Activated gamma-delta T cell treated with Interleukin-2 at 50 U/mL for 16 hours (primary cell): ENCODE measurements at places on chromosomes 5 and 9.
A peak's percentile ranks its signal among the peaks of the same experiment; 100 is the strongest.

- DNase-seq: no peak
Measured at GRCh38 chr9:131523451-131524435, 7.3 kb downstream of the UCK1 start.

DNA sequence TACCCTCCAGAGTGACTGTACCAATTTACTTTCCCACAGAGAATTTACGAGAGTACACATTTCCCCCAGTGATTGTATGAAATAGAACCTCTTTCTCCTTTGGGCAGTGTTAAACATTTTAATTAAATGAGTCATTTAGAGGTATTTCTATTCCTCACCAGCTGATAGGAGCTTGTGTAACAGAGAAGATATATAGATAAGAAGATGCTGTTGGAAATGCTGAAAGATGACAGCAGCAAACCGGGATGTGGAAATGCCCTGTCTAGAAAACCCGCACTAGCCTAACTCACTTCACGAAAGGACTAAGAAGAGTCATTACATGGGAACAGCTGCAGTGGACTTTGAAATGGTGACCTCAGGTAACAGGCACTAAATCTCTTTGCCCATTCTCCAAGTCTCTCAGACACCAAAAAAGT, 68.3 kb downstream of the LPAR1 start:
- no peak for DNase-seq

DNA sequence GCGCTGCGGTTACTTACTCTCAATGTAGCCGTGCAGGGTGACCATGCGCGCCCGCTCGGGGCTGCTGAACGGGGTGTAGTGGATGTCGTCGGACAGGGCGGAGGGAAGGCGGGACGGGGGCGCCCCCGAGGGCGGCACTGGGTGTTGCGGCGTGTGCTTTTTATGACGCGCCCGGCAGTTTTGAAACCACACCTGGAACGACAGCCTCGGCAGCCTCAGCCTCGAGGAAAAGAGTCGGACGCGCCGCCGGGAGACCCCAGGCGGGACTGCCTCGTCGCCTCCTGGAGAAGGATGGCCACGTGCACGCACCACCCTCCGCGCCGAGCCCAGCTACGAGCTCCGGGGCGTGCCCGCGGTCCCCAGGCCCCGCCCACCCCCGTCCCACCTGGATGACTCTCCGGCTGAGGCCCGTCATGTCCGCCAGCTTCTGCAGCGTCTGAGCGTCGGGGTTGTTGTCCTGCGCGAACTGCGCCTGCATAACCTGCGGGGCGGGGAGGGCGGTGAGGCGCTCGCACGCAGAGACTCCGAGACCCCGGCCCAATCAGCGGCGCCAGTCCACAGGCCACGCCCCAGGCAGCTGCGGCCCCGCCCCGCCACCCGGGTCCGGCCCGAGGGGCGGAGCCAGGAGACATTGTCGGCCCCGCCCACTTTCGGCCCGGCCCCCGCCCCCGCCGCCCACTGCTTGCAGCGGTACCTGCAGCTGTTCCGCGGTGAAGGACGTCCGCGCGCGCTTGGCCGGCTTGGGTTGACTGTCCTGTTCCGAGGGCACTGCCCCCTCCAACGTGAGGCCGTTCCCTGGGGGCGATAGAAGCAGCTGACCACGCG, 15.0 kb downstream of the LHX6 start:
- peak; percentile 17 for DNase-seq

DNA sequence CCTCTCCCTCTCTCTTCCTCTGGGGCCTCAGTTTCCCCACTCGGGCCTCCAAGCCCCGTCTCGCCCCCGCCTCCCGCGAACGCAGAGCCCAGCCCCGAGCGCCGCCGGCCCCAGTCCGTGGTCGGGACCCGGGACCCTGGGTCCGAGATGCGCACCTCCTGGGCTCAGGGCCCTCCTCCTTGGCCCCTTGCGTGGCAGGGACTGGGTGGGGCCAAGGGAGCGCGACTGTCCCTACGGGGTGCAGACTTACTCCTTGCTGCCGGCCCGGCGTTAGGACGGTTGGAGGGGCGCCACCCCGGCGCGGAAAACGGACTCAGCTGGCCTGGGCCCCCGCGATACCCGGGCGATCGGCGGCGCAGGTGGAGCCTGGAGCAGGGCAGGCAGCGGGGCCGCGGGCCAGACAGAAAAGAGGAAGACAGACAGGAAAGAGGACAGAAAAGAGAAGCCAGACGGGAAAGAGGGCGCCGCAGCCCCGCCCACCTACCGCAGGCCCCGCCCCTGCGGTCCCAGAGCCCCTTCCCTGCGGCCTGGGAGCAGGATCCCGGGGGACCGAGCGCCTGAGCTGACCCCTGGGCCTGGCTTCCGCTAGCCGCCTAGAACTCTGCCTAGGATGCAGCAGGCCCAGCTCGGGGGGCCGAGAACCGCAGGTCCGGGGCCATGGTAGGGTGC, at the start of gene GBGT1:
TSS of gene GBGT1 (minus strand) at position 411 of the 669 bp plus-strand sequence. CDS start 1,502 bp downstream, outside the sequence.
- no peak for DNase-seq
